ENCODE measurements at places on chromosomes 6 and 20.

GRCh38 chr20:46139266-46139889 lies 21.3 kb downstream of the CD40 start:
- no peak for DNase-seq

DNA sequence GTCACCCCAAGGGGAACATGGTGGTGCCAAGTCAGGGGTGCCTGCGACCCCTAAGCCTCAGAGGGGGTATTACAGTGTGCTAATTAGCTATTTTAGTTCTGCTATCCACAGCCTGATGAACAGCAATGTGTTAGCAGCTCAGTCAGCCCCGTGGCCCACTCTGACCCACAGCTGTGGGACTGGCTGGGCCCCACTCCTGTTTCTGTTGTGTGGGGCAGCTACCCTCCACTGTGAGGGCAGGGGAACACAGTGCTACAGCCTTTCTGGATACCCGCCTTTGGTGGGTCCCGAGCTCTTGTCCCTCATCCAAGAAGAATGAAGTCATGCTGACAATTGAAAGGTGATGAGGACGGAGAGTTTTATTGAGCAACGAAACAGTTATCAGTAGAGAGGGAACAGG lies 152.5 kb upstream of the GGTLC1 start:
- DNase-seq, result no peak

DNA sequence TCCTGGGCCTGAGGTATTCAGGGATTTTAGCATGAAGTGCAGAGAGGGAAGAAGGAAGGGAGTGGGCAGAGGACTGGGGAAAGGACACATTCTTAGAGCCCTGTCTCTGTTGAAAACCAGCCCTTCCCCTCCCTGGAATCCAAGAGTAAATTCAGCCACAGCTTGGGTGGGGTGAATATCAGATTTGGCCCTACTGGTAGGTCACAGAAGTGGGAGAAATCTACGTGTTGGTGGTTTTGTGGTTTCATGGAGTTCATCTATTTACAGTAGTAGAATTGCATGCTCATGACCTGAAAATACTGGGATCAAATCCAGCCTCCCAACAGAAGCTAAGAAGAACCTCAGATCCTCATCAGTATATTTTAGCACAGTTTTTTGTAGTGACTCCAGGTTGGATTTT lies 404.4 kb downstream of the BMP2 start:
- no peak for DNase-seq

DNA sequence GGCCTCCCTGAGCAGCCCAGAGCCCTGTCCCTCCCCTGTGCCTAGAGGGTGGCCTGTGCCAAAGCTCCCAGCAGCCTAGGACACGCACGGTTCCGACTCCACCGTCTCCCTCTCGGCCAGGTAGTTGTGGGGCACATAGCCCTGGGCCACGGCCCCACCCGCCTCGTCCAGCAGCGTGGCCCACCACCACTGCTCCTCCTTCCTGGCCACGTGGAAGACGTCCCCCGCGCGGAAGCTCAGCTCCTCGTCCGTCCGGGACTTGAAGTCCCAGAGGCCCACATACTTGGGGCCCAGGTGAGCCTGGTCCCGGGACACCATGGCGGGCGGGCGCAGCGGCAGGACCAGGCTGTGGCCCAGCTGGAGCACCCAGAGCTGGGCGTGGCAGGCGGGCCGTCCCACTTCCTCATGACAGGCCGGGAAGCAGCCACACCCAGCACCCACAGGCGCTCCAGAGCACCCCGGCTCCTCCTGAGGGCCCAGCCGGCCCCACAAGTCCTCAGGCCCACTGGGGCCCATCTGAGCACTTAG lies at the start of gene PTK6:
TSS of gene PTK6 (minus strand) at position 380 of the 528 bp plus-strand sequence. CDS start at position 318, 62 bp downstream.
- DNase-seq, result peak; percentile 49

GRCh38 chr6:9810286-9810685 lies 604.6 kb downstream of the TFAP2A start:
- no peak for DNase-seq

DNA sequence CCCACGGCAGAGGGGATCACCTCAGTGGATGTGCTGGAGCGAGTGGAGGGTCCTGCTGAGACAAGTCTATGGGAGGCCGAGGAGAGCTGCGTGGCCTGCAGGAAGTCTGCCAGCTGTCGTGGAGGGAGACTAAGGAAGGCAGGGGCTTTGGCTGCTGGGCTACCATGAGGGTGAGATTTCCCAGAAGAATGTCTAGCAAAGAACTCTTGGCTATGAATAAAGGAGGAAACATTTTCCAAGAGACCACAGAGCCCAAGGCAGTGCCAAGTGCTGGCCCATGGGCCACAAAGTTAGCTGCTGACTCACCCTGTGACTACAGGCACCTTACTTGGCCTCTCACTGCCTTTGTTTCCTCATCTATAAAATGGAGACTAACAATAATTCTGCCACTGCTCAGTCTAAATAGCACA lies 73.4 kb downstream of the PRDM1 start:
- DNase-seq, result no peak

- DNase-seq, result no peak
These were observed 43.9 kb downstream of the SLC22A23 start for GRCh38 chr6:3412779-3413500.

DNA sequence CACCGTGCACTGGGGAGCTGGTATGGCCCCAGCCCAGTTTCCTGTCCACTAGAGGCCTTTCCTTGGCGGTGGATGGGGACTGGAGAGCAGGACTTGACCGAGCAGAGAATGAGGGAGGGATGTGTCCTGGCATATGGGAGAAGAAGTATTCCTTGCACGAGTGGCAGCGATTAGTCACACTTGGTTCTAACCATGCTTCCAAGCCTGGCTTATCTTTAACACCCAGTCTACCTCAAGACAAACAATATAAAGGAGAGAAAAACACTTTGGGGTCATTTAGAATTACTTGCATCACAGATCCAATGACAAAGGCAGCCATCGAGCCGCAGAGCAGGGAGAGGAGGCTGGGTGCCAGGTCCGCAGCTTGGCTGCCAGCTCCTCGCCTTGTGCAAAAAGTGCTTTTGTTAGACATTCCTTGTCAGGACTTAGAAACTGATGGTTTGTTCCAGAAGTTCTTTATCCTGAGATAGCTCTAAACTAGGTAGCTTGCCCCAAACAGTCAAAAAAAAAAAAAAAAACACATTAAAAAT lies 214.9 kb upstream of the GMDS start:
- DNase-seq, result no peak

DNA sequence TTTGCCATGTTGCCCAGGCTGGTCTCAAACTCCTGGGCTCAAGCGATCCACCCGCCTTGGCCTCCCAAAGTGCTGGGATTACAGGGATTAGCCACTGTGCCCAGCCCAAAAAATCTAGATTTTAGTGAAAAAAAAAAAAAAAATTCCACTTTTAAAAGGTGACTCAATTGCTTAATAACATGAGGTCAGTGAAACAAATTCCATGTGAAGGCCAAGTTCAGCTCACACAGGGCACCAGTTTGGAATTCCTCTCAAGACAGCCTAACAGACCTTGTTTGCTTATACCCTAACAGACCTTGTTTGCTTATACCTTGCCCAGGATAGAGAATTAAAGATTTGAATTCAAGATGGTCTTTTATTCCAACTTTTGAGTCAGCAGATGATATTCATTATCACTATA lies 5.1 kb downstream of the RRBP1 start:
- no peak for DNase-seq

- DNase-seq, result no peak
These were observed 116.2 kb downstream of the ME1 start for GRCh38 chr6:83314693-83315092.

GRCh38 chr20:35179292-35180212 lies 7.7 kb downstream of the PROCR start:
- peak; percentile 43 for DNase-seq

DNA sequence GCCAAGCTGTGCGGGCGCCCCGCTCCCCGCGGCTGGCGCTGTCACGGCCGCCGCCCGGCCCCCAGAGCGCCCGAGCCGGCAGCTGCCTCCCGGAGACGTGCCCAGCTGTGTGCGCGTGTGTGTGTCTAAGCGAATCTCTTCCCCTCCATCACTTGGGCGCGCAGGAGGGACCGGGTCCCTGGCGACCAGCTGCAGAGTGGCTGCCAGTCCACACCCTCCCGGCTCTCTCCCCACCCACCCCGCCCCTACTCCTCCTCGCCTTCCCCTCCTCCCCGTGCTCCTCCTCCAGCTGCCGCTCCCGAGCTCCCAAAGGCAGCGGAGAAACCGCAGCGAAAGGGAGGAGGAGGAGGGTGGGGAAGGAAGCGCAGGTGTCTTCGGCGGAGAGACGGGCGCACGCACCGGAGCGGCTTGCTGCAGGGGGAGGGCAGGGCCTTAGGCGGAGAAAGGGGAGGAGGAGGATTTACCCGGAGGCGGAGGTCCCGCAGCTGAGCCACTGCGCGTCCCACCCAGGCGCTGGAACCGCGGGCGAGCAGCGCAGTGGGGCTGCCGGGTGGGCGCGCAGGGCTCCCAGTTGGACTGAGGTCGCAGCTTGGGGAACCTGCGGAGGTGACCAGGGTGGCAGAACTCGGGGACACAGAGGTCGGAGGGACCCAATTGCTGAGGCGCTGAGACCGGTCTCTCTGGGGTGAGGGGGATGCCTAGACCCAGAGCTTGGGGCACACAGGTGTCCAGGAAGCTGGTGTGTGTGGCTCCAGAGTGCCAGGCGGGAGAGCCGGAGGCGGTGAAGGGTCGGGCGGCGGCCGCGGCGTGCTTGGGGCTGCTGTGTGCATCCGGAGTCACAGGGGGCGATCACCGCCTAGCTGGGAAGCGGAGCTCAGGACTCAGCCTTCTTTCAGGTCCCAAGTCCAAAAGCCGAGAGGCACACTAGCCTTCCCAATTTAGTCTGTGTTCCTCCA lies at the start of gene HS3ST5:
TSS of gene HS3ST5 (minus strand) at position 198 of the 956 bp plus-strand sequence. CDS start 280,178 bp downstream, outside the sequence.
- DNase-seq, result no peak

Data from hematopoietic multipotent progenitor cell treated with erythropoietin and hydrocortisone succinate and interleukin-3 and kit ligand, for 8 days (in vitro differentiated cells).